HT1080 (cell line): ENCODE measurements at places on chromosomes 4 and X. TPM values are rescaled to one million over a fixed set of nuclear protein-coding genes. Genes with fewer than 3 reads are reported as not detected.
A peak's percentile ranks its signal among the peaks of the same experiment; 100 is the strongest.

The AKAP14 gene
- total RNA-seq, result not detected in 2 replicates

The XAGE1B gene
- total RNA-seq, result 1.7 and 4.8 TPM in 2 replicates

DNA sequence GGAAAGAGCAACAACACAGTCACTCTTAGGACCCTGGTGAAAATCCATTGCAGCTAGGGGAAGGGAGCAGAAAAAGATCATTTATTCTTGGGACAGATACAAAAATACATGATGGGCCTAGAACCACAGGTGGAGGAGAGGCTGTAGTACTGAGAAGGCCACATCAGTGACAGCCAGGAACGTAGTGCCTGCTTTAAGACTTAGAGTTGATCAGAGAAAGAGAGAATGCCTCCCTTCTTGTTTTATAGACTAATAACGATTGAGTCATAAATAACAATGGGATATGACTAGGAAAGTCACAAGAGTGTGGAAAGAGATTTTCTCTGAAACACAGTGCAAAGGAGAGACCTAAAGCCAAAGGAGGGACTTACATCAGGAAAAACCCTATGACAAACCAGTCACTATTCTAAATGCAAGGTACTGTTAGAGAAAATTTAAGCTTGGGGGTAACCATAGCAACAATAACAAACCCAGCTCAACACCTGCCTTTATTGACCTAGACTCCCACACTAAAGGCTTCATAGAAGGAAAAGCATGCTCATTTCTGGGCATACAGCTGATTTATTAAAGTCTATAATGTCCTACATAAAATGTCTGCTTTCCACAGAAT is 1015.0 kb upstream of the GRID2 start:
- DNase-seq, result peak; percentile 4

DNA sequence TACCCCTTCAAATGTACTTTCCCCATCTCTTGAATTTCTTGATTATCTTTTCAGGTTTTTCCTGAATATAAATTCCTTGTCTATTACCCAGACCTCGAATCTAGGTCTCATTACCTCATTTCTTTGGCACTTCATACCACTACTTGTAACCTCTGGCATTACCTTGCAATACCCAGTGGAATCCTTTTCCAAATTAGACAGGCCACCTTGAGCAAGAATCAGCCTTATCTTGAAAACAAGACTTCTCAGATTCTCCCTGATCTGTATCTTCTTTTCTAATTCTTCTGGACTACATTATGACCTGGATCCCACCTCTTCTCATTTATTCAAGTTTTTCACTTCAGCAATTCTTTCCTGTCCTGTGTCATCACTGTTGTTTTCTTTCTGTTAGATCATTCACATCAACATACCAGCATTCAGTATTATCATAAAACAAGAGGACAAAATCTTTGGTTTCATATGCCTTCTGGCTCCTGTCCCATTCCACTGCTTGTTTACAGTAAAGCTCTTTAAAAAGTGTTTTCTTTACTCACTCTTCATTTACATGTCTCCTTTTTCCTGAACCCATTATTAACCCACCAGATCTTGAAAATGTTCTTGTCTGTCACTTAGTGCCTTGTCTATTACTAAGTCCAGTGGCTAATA is 275.6 kb upstream of the HS3ST1 start:
- DNase-seq, result no peak

DNA sequence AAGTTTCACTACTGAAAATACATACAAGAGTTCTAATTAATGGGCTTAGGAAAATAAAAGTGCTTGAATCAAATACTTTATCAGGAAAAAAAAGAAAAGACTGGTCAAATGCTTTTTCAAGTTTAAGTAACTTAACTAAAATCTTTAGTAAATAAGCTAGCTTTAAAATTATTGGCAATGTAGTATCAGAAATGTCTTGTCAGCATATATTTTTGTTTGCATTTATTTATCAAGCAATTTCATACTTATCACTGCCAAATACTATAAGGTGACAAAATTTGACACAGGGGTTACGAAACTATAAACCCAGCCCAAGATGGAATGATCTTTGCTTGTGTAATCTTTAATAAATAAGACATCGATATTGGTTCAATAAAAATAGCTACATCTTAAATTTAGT is 31.8 kb upstream of the MAGEA4 start:
- no peak for DNase-seq
